ENCODE measurements at places on chromosomes 12 and 14.

DNA sequence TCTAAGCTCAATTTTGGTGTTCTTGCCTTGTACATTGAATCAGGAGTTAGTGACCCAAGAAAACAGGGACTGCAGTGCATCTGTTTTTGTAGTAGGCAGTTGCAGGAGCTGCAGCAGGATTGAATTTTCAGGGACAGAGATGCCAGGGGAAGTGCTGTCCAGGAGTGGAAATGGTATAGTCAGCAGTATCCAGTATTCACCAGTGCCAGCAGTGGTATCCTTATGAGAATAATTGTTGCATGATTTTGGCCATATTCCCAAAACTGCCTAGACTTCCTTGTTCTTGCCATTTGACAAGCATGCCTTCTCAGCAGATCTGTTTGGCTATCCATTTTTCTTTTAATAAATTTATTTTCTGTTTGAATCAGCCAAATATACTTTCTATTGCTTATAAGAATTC is 18.6 kb upstream of the ABCD2 start:
- no peak for DNase-seq

DNA sequence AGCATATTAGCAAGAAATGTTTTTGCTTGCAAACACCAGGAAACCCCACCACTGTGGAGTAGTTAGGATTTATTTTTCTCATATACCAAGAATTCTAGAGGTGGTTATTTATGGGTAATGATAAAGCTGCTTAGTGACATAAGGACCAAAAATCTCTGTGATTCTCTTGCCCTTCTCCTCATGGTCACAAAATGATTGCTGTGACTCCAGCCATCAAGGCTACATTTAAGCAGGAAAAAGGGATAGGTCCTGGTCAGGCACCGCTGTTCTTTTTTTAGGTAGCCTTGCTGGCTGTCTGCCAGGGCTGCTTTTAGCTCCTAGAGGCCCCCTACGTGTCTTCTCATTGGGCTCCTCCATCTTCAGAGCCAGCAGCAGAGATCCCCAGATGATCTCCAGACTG is 104.2 kb downstream of the AACS start:
- no peak for DNase-seq

- no peak for DNase-seq
These were observed 1.8 kb downstream of the PMCH start for GRCh38 chr12:102195826-102196225.

DNA sequence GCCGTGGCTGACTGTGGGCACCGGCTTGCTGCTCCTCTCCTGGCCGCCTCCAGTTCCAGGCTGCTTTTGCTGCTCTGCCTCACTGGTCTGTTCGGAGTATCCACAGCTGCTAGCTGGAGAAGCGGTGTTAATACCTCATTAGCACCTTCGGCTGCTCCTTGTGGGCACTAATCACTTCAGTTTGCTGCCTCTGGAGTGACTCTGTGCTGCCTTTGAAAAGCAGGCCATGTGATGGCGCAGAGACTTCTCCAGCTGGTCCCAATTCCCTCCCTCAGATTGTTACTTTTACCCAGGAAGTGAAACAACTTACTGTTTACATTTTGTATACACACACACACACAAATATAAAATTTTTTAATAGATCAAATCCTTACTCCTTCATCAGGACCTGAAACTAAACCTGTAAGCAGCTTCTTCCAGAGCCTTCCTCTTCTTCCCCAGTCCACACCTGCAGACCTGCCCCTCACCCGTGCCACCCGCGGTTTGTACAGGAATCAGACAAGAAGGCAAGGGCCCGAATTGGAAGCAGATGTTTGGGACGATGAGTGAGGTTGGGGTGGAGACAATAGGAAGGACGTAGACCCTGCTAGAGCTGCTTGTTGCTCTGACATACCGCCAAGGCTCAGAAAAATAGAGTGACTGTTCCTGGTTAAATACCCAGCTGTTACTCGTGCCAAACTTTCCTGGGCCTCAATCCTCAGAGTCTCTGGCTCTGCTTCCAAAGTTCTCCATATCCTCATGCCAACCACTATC is 41.5 kb upstream of the LTBP2 start:
- DNase-seq = no peak

- DNase-seq = no peak
These were observed 16.2 kb downstream of the NOXRED1 start for GRCh38 chr14:77407158-77407557.

DNA sequence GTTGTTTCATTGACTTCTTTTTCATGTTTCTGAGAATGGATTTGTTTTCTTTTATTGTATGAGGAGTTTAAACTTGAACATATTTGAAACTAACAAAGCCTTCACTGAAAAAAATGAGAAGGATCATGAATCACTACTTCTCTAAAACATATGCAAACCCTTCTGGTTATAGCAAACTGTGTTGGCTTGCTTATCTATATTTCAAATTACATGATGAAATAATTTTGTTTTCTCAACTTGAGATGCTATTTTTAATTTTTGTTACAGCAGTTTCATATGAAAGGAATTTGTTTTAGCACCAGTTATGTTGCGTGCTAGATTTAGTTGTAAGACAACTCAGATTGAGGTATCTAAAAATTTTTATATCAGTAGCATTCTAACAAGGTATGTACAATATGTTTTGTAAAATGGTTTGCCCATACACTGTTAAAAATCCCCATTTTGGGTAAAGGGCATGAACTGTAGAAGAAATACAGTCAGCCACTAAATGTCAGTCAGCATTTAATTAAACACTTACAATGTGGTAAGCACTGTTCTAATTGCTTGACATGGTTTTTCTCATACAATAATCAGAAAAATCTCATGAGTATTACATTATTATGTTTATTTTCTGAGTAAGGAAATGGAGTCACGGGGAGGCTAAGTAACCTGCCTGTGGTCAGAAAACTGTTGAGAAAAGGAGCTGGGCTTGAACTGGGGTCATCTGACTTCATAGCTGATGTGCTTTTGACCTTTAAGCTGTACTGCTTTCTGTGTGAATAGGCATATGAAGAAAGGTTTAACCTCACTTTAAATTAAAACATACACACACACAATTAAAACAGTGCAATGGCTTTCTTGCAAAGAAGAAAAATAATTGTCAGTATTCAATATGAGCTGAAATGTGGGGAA is 105.7 kb downstream of the PLEKHA5 start:
- no peak for DNase-seq

DNA sequence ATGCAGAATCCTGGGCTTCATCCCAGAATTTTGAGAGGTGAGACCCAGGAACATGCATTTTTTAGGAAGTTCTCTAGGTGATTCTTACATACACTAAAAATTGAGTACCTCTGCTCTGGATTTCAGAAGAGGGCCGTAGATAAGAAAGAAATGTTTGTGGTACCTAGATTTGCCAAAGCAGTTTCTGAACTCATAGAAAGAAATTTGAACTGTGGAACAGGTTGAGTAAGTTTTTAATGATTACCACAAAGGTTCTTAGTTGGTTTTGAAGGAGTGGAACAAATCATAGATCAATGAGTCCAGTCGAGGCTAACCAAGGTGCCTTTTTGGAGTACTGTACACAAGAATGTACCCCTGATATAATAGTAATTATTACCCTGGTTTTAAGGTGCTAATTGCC is 24.9 kb downstream of the TTLL5 start:
- DNase-seq = no peak

GRCh38 chr12:63849641-63850040 is 5.1 kb downstream of the SRGAP1 start:
- no peak for DNase-seq

- DNase-seq = no peak
These were observed 293.6 kb downstream of the NELL2 start for GRCh38 chr12:44582521-44582920.

DNA sequence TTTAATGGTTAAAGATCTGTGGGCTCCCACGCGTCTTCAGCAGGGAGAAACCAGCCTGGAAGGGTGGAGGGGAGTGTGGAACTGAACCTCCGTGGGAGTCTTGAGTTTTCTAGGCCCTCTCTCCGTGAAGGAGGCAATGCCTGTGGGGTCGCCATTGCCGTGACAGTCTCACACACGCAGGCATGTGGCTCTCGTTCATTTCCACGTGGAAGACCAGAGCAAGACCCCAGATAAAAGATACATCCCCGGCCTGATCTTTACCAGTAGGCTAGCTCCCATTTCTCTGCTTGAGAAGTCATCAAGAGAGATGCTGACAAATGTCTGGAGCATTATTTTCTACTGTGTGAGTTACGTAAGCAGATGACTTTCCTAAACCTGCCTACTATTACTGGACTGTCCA is 491.7 kb upstream of the LMO3 start:
- DNase-seq = no peak

- DNase-seq = no peak
These were observed 117.9 kb upstream of the SFSWAP start for GRCh38 chr12:131592972-131593371.

- DNase-seq = no peak
These were observed 4.6 kb downstream of the FOXN4 start for GRCh38 chr12:109304485-109304884.

Measured in astrocyte of the hippocampus (primary cell).